ENCODE measurements at places on chromosomes 4 and X.

- DNase-seq = no peak
These were observed 373.1 kb upstream of the HS3ST1 start for GRCh38 chr4:11801466-11802446.

- no peak for DNase-seq
These were observed 11.2 kb upstream of the BCOR start for GRCh38 chrX:40108959-40109287.

DNA sequence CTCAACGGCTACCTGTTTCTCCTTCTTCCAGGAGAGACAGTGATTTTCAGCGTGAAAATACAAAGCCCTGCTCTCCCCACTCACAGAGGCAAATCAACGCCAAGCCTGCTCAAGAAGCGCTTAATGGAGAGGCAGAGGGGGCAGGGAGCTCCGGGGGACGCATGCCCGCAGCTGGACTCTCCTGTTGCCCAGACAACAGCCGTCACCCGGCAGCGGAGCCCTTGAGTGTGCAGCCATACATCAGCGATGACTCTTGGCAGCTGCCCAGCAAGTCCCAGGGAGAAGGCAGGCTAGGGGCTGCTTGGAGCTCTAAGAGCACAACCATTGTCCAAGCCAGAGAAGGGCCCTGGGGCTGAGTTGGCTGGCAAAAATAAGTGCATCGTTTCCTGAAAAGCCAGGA lies 71.0 kb upstream of the AFAP1 start:
- no peak for DNase-seq

DNA sequence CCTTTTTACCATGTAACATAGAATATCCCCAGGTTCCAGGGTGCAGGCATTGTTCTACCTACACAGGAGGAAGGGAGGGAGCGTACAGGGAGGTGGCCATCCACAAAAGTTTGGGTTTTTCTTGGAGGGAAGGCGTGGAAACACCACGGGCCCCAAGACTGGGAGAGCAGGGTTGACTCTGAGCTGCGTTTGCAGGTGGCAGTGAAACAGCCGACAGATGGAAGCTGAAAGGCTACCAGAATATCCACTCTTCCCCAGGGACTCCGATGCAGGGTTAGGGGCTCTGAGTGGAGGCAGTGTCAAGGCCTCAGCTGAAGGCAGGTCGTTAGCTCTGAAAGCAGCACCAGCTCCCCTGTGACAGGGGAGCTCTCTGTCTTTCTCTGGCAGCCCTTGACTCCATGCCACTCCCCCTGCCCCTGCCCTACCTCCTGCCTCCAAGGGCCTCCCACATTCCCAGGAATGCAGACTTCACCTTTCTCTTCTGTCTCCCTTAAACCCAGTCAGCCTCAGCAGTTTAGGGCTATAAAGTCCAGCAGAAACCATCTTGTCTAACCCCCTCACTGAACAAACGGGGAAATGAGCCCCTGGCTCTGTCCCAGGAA lies 14.0 kb upstream of the GLOD5 start:
- DNase-seq = no peak

DNA sequence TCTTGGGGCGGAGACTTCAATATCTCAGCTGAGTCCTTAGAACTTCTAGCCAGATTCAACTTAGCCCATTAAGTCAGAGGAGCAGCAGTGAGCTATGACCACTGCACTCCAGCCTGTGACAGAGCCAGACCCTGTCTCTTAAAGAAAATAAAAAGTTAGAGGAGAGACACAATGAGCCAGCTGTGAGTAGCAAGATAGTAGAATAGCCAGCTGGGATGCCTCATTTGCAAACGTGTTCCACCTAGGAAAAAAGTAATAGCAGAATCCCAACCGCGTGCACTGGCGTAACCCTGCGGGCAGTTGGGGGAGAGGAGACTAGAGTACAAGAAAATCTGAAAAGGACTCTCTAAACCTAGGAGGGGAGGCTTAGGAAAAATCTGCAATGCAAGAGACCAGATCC lies 133.2 kb upstream of the ANXA3 start:
- DNase-seq = no peak

GRCh38 chrX:13128104-13128503 lies 83.7 kb upstream of the FAM9C start:
- DNase-seq = no peak

GRCh38 chr4:180698550-180699195 lies 1544.5 kb upstream of the TENM3 start:
- DNase-seq = no peak

DNA sequence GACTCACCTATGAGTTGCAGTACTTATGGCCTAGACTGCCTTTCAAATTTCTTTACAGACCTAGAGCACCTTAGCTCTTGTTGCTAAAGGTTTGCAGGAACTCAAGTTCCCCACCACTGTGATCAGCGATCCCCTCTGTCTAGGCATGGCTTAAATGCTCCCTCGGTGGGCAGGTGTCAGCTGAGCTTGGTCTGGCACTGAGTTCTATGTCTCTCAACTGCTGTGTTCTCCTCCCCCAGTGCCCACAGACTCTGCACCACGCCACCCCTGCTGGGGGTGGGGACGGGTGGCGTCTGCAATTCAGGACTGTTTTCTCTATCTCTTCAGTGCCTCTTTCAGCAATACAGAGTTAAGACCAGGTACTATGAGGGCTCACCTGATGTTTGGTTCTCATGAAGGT lies 30.5 kb downstream of the TMEM271 start:
- DNase-seq = no peak

DNA sequence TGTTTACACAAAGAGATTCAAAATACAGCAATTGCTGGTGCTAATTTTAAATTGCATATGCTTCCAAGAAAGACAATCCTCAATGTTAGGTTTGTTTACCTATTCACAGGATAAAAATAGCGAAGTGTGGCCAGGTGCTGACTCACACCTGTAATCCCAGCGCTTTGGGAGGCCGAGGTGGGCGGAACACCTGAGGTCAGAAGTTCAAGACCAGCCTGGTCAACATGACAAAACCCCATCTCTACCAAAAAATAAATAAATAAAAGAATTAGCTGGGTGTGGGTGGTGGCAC lies 77.7 kb downstream of the OPHN1 start:
- no peak for DNase-seq

DNA sequence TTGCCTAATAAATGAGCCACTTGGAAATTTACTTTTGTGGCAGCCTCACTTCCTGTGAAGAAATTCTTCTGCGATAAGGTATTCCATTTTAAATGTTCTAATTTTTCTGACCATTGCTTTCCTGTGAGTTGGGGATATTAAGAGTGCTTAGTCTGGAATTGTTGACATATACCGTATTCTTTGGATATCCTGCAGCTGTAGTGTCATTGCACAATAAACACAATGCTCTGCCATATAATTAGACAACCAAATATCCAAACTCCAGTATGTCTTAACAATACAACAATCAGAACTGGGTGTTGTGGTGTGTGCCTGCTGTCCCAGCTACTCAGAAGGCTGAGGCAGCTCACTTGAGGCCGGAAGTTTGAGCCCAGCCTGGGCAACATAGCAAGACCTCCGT lies 99.4 kb downstream of the LUZP4 start:
- DNase-seq = no peak

GRCh38 chrX:53246231-53246630 lies 21.2 kb upstream of the KDM5C start:
- DNase-seq = no peak

DNA sequence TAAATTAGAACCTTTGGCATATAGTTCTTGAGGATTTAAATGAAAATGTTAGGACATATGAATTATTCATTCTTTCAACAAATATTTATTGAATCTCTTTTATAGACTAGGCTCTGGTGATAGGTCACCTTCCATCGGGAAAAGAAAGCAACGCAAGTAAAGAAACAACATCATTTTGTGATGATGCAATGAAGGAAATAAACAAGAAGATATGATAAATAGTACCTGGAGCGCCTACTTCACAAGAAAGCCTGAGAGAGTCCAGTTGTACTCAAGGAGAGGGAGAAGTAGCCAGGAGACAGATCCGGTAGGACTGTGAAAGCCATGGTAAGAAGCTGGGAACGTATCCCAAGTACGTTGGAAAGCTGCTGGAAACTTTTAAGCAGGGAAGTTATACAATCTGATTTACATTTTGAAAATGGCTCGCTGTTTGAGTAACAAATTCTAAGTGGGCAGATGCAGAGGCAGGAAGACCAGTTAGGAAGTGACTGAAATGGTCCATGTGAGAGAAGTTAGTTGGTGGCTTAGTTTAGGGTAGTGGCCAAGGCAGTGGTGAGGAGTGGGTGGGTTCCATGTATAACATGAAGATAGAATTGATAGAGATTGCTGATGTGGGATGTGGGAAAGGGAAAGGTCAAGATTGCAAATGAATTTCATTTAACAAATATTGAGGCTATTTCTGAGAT lies 17.7 kb upstream of the CPE start:
- DNase-seq = no peak

Data from omental fat pad (tissue), 4 donors.